Retina (tissue), 1 donor: ENCODE measurements at places on chromosomes 2 and 18.

- DNase-seq, result no peak
Measured at GRCh38 chr2:224892574-224893204, 149.6 kb downstream of the DOCK10 start.

GRCh38 chr2:33494877-33495641 lies 18.6 kb downstream of the RASGRP3 start:
- no peak for DNase-seq

DNA sequence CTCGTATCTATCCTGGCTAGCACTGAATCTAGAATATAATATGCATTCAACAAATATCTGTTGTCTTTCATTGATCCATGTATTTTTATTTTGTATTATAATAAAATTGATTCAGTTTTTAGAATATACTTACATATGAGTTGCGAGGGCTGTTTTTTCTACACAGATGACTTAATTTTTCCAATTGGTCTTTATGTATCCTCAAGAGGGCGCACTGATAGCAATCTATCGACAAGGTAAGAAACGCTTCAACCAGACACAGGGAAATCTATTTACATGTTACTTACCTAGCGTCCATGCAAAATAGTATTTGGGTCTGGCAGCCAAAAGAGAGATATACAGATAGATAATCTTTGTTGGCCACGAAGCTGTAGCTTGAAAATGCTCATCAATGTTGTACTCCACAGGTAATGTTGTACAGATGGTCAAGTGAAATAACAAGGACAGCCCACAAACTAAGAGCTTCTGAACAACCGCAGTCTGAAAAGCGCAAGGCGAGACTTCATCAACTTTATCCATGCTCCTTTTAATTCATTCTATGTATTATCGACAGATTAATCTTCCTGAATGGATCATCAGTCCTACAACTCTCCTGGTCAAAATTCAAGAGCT lies 35.5 kb upstream of the KIDINS220 start:
- DNase-seq, result peak; percentile 26

- DNase-seq, result no peak
Measured at GRCh38 chr18:54205959-54206358, 18.5 kb downstream of the MBD2 start.

- DNase-seq, result no peak
Measured at GRCh38 chr2:61419570-61419969, 51.3 kb downstream of the USP34 start.

DNA sequence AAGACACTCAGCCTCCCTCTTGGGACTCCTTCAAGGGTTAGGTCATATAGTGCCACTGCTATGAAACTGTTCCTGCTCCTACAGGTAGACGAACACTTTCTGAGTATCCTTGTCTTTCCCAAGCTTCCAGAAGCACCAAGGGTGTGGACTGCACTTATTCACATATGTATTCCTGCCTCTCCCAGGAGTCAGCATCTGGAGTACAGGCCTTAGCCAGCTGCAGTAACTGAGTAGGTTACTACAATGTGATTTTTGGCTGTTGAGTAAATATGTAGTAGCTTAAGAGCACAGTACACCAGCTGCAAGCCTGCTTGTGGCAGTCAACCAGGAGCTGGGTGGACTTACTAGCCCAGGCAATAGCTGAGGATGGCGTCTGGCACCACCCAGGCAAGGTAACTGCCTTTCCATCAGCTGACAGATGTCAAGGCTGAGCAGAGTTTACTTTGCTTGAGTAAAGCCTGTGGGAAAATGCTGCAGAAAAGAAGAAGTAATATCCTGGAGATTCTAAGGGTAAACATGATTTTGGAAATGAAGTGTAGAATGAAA lies 14.0 kb upstream of the SCLY start:
- no peak for DNase-seq

GRCh38 chr2:223050188-223050587 lies 1.8 kb upstream of the KCNE4 start:
- DNase-seq, result no peak

DNA sequence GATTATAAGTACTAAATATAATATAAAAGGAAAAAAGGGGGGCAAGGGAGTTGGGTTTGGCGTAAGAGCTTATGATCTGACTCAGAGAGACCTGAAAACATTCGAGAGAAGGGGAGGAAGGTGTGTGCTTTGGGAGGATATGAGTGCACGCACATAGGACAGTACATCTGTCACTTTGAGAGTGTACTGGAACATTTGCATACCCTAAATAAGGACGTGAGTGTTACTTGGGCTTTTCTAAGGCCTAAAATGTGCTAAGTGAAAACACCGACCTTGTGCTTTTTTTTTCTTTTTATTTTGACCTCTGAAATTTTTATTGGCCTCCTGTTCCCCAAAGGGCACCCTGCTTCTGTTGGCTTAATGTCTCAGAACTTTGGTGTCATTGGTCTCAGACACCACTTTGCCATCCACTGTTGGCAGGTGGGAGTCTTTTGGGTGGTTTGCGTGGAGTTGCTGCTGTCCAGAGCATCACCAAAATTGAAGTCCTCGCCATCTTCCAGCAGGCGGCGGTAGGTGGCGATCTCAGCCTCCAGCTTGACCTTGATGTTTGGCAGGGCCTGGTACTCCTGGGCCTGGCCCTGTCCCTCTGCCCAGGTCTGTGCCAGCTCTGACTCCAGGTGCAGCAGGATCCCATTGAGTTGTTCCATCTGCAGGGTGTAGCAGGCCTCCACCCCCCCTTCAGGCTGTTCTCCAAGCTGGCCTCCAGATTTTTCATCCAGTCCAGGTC lies 57.7 kb downstream of the CD28 start:
- no peak for DNase-seq

DNA sequence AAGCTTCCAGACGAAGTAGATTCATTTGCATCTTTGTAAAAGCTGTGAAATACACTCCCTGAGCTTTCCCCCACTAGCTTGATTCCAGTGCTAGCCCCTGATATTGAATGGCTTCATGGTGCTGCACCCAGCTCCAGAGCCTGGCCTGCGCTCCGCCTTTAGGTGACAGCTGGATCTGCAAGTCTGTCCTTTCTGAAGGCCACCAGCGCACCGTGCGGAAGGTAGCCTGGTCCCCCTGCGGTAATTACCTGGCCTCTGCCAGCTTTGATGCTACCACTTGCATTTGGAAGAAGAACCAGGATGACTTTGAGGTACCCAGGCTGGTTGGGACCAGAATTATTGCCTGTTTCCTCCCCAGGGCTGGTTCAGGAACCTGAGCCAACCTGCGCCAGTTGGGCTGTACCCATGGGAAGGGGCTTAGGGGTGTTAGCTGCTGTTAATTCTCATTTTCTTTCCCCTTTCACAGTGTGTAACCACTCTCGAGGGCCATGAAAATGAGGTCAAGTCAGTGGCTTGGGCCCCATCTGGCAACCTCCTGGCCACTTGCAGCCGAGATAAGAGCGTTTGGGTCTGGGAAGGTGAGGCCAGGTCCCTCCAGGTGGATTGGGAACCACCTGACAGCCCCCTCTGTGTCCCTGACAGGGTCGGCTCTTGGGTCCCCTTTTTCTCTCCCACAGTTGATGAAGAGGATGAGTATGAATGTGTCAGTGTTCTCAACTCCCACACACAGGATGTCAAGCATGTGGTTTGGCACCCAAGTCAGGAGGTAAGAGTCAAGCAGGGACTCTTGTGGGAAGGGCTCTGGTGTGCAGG lies 1.3 kb downstream of the CIAO1 start:
- DNase-seq, result no peak

DNA sequence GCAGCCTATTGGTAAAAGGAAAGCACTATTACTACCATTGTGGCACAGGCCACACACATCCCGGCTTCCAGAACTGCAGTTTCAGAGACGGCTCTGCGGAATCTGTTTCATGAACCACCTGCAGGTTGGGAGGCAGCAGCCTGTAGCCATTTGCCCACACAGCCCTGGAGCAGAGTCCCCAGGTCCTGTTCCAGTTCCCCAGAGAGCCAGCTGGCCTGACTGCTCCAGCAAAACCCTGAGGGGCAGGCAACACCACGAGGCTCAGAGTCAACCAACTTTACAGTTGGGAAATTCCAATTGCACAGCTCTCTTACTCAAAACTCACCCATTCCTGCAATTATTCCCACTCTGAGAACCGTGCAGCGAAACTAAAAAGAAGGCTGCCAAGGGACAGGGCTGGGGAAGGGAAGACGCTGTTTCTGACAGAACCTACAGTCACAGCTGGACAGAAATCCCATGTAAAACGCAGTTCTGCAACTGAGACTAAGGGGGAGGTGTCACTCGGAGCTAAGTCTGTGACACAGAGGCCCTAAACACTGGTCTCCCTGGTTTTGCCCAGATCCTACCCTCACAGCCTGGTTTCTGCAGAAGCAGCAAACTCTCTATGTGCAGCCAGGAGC lies 219.4 kb downstream of the TMEM163 start:
- no peak for DNase-seq

DNA sequence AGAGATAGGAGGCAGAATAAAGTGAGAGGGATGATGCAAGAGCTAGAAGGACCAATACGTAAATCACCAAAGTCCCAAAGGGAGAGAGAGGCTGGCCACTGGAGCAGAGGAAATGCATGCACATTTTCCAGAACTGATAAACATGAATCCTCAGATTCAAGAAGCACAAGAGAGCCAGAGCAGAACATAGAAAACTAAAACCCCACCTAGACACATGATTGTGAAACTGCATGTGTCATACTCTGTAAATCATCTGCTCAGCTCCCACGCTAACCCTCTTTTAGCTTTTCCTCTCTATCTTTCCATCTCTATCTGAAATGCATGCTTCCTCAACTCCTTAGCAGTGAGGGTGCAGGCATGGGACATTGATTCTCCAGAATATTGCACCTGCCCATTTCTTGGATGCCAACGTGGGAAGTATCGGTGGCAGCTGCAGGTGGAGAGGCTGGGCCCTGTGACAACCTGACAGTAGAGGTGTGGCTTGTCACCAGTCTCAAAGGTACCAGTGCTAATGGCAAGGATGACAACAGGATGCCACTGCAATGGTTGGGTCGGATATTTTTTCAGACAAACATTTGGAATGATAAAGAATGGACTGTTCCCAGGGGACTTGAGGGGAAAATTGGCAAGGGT lies 89.3 kb upstream of the OTOS start:
- no peak for DNase-seq

- no peak for DNase-seq
Measured at GRCh38 chr2:120803764-120804335, 68.2 kb downstream of the GLI2 start.

DNA sequence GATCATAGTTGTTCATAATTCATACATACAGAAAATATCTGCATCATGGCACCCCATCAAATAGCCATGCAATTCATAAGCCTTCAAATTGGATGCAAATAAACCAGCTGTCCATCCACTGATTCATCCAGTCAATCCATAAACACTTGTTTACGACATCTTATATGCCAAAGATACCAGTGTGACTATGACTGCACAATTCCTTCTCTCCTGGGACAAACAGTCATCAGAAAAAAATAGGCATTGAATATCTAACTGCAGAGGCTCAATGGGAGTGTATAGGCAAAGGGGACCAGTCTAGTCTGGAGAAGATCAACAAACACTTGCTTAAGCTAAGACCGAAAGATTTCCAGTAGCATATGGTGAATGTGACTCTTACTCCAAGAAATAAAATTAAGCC lies 70.0 kb downstream of the COL4A3 start:
- no peak for DNase-seq

DNA sequence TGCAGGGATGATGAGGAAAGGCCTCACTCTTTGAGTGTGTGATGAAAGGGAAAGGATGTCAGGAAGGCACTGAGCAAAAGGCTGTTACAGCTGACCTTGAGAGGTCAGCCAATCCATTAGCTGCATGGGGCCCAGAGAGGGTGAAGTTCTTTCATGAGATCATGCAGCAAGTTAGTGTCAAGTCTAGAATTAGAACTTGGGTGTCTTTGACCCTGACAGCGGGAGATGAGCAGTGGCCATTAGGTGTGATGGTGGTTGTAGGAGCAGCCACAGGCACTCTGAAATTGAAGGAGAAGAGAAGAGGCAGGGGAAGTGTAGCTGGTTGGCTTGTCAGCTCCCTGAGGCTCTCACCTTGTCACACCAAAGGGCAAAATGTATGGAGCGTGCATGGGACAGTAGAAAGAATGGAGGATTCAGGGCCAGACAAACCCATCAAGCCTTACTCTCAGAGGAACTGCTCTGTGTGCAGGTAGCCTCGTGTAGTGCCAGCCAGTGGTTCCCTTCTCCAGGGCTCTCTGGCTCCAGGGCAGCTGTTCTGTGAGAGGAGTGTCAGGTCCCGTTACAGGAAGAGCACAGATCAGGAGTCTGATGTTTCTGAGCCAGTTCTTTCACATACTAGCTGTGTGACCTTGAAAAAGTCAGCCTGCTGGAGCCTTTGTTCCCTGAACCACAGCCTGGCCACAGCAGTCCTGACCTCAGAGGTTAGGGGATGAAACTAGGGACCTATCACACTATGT lies 35.9 kb downstream of the MAP4K4 start:
- no peak for DNase-seq

DNA sequence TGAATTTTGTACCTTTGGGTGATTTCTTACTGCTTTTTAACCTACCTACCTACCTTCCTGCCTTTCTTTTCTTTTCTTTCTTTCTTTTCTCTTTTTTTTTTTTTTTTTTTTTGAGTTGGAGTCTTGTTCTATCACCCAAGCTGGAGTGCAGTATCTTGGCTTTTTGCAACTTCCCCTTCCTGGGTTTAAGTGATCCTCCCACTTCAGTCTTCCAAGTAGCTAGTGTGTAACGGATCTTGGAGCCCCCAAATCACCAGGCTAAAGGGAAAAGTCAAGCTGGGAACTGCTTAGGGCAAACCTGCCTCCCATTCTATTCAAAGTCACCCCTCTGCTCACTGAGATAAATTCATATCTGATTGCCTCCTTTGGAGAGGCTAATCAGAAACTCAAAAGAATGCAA lies 61.3 kb downstream of the DDX18 start:
- DNase-seq, result no peak

- no peak for DNase-seq
Measured at GRCh38 chr2:1910592-1911246, 166.4 kb upstream of the PXDN start.

GRCh38 chr2:139354518-139354917 lies 574.3 kb upstream of the NXPH2 start:
- DNase-seq, result no peak

DNA sequence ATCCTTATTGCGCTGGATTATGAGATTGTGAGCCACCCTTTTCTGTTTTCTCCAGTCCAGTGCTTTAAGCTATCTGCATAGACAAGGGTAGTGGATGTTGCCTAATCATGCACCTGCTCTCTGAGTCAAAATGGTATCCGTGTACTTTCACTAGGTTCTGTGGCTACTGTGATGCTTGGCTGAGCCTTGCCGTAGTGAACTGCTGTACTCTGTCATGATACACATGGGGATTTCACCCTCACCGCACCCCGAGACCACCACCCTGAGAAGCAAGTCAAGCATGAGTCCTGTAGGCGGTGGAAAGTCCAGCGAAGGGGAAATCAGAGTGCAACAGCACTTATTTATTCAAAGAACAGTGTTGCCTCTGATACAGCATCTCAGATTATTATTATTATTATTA lies 55.0 kb downstream of the ARHGAP25 start:
- DNase-seq, result no peak

GRCh38 chr18:63183378-63183777 lies 136.2 kb downstream of the BCL2 start:
- DNase-seq, result no peak

GRCh38 chr2:233034091-233034882 lies 1.8 kb downstream of the NEU2 start:
- no peak for DNase-seq
